Smooth muscle cell of the umbilical artery (primary cell): ENCODE measurements at places on chromosomes 1 and 21. TPM values are rescaled to one million over a fixed set of nuclear protein-coding genes. Genes with fewer than 3 reads are reported as not detected.

The HOOK1 gene
- total RNA-seq: not detected in 2 replicates

The PDXK gene
- 208 and 328 TPM in 2 replicates for total RNA-seq

The UBE4B gene
- 28.2 and 46.7 TPM in 2 replicates for total RNA-seq

The IQGAP3 gene
- 1.5 and 14.8 TPM in 2 replicates for total RNA-seq

The SHE gene
- under 0.01 and 0.05 TPM in 2 replicates for total RNA-seq

The ZYG11A gene
- 0.23 TPM in 1 of 2 replicates, not detected in the other for total RNA-seq

The GLIS1 gene
- 0.37 and 2.7 TPM in 2 replicates for total RNA-seq

The SIPA1L2 gene
- 0.97 and 7.4 TPM in 2 replicates for total RNA-seq
